ENCODE measurements at places on chromosomes 6 and 20. TPM values are rescaled to one million over a fixed set of nuclear protein-coding genes. Genes with fewer than 3 reads are reported as not detected.

DNA sequence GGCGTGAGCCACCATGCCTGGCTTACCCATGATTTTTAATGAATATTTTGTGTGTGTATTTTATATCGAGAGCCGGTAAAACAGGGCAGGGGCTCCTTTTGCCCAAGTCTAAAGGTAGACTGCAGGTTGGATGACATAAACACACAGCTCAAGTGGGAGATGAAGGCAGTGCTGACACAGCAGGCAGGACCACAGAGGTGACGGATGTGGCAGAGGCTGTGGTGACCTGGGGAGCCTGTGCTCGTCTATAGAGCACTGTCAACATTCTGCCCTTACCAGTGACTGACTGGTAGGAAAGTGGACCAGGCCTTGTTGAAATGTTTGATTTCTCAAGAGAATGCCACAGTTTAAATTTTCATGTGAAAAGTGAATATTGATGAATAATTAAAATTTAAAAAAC is 137.5 kb downstream of the ZFP64 start:
- DNase-seq, result no peak

GRCh38 chr6:154458565-154459470 is 51.7 kb downstream of the CNKSR3 start:
- no peak for DNase-seq

- DNase-seq, result no peak
Measured at GRCh38 chr6:34246249-34246562, 2.6 kb downstream of the SMIM29 start.

Gene EMILIN3
- polyA plus RNA-seq, result 7.7 TPM
